Smooth muscle cell of the umbilical artery (primary cell): ENCODE measurements at places on chromosomes 4 and X. TPM values are rescaled to one million over a fixed set of nuclear protein-coding genes. Genes with fewer than 3 reads are reported as not detected.

TRIM75 gene
- not detected in 2 replicates for total RNA-seq

VCX gene
- not detected in 2 replicates for total RNA-seq

PPP2R2C gene
- total RNA-seq: 0.18 TPM in 1 of 2 replicates, not detected in the other

SSX3 gene
- total RNA-seq: not detected in 2 replicates

PCSK1N gene
- total RNA-seq: 1.1 and 1.2 TPM in 2 replicates

CLNK gene
- total RNA-seq: not detected in 2 replicates

ANTXR2 gene
- 380 and 915 TPM in 2 replicates for total RNA-seq

NDST3 gene
- 0.05 and 2.4 TPM in 2 replicates for total RNA-seq

ZXDA gene
- total RNA-seq: 4.2 and 5.6 TPM in 2 replicates

RAB40AL gene
- total RNA-seq: 0.30 and 0.69 TPM in 2 replicates
